ENCODE measurements at places on chromosomes 4 and X. TPM values are rescaled to one million over a fixed set of nuclear protein-coding genes. Genes with fewer than 3 reads are reported as not detected.

Gene CSAG3
- total RNA-seq, result not detected

Gene SORCS2
- total RNA-seq, result 3.0 TPM

Gene CXCL5
- total RNA-seq, result 3.4 TPM

Gene GYPB
- total RNA-seq, result not detected
